ENCODE measurements at places on chromosomes 11 and 22.

DNA sequence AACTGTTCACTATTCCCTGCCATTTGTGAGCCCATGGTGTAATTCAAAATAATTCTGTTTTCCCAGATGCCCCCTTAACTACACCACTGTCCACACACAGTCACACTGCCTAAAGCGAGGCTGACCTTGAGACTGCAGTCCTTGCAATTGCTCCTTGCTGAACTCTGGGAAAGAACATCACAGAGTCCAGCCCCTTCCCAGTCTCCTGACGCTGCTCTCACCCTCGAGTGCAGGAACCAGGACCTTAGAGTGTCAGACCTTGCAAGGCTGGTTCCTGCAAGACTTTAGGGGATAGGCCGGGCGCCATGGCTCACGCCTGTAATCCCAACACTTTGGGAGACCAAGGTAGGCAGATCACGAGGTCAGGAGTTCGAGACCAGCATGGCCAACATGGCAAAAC is 33.6 kb downstream of the AHNAK start:
- no peak for DNase-seq

DNA sequence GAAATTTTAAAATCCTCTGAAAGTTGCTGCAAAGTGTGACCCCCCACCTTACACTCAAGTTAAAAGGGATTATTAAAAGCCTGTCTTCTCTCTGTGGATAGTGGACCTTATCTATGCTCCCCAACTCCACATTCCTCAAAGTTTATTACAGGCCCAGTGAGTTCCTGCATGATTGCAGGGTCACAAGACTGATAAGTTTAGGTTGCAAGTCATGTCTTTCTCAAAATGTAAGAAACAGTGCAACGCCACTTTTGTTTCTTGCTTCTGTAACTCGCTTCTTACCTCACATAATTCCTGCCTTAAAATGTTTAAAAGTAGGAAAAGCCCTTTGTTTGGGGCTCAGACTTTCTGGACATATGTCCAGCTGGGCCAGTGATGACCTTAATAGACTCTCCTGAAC is 38.4 kb upstream of the GLYAT start:
- DNase-seq, result no peak

DNA sequence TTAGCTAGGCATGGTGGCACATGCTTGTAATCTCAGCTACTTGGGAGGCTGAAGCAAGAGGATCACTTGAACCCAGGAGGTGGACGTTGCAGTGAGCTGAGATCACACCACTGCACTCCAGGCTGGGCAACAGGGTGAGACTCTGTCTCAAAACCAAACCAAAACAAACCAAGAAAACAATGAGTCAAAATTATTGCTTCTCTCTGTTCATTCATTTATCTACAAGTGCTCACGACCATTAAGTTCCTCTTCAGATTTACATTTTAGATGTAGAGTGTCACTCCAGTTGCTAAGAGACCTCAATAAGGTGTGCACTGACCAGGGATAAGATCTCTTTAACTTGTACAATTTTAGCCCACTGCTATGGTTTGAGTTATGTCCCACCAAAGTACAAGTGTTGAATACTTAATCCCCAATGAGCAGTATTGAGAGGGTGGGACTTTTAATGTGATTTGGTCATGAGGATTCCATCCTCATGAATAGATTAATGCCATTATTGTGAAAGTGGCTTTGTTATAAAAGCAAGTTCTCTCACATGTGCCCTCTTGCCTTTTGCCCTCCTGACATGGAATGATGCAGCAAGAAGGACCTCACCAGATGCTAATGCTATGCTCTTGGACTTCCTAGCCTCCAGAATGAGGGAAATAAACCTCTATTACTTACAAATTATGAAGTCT is 7.8 kb downstream of the HNRNPUL2 start:
- no peak for DNase-seq

- DNase-seq, result no peak
Measured at GRCh38 chr11:44190883-44191230, 95.4 kb downstream of the EXT2 start.

DNA sequence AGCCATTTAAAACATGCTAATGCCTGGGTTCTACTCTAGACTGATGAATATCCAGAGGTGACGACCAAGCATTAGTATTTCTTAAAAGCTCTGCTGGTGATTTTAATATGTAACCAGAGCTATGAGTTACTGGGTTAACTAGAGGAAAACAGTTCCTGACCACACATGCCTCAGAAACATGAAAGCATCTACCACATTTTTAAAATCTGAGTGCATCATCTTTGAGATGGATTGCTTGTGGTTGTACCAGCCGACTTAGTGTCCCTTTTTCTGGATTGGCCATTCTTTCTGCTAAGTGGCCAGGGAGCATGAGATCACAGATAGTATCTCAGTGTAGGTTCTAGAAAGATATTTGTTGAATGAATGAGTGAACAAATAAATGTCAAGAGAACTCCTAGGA is 152.4 kb downstream of the NTM start:
- no peak for DNase-seq

GRCh38 chr11:8206251-8207079 is 37.6 kb upstream of the RIC3 start:
- no peak for DNase-seq

GRCh38 chr22:38963872-38964271 is 6.5 kb downstream of the APOBEC3A start:
- DNase-seq, result no peak

DNA sequence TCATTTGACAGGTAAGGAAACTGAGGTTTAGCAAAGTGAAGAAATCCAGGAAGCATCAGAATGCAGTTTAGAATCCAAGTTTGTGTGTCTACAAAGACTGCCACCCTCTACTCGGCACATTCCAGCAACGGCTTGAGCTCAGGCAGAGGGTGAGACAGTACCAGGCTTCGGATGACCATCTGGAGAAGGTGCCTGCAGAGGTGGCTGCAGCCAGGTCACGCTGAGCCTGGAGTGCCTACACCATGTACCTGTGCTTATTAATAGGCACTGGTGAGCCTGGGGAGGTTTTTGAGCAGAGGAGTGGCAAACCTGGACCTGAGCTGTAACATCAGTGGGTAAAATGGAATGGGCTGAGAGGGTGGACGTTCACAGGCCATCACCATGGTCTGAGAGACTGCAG is 4.7 kb downstream of the FXYD6 start:
- no peak for DNase-seq

GRCh38 chr11:35227576-35228327 is 88.8 kb downstream of the CD44 start:
- DNase-seq, result no peak

GRCh38 chr11:130220311-130221035 is 60.9 kb downstream of the ST14 start:
- no peak for DNase-seq

DNA sequence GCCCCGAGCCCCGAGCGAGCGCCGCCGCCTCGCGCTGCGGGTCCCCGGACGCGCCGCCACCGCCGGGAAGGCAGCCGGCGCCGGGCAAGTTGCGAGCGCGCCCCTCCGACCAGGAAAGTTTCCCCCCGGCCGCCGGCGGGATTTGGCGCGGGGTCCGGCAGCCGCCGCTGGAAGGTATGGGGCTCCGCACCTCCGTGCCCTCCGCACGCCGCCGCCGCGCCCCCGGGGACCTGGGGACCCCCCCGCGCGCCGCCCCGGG is 281 bp downstream of the TSPAN18 start:
- DNase-seq, result no peak

GRCh38 chr11:61564936-61565696 is 15.8 kb downstream of the SYT7 start:
- no peak for DNase-seq

GRCh38 chr11:119369132-119369925 is 12.2 kb downstream of the USP2 start:
- DNase-seq, result no peak

- no peak for DNase-seq
Measured at GRCh38 chr11:69816671-69817070, 2.5 kb downstream of the FGF3 start.

DNA sequence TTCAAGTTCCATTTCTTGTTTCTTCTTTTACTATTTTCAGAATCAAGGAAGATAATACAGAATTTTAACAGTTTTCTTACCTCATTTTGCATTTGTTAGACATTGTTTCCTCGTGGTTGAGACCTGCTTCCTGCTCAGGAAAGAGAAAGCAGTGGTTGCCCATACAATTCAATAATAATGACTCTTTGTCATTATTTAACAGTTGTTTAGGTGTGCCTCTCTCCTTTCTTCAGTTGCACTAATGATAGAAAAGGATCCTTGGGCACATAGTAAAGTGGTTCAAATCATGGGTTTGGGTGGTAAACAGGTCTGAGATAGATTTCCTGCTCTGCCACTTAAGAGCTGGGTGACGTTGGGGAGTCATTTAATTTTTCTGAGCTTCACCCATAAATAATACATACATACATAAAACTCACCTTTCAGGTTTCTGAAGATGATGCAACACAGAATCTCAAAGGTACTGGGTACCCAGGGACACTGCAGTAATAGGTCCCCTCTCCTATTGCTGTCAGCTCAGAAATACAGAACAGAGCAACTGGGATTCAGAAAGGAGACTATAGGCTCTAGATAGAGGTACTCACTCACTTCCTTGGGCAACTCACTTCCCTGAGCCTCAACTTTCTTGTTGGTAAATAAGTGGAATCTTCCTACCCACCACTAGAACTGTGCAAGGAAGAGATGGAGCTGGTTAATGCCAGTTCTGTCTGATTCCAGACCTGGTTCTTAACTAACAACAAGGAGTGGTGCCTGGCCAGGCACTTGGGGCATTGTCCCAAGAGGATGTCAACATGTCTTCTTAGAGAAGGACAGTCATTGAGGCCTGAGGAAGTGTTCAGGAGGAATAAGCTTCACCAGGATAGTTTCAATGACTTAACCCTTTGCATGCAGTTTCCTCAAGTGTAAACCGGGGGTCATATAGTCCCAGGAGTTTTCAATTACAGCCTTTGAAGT is 34.9 kb downstream of the CD44 start:
- no peak for DNase-seq

- DNase-seq, result no peak
Measured at GRCh38 chr11:30753994-30754393, 167.8 kb upstream of the MPPED2 start.

GRCh38 chr11:42552786-42553185 is 759.0 kb upstream of the API5 start:
- DNase-seq, result no peak

- DNase-seq, result no peak
Measured at GRCh38 chr11:110850846-110851245, 138.6 kb upstream of the ARHGAP20 start.

DNA sequence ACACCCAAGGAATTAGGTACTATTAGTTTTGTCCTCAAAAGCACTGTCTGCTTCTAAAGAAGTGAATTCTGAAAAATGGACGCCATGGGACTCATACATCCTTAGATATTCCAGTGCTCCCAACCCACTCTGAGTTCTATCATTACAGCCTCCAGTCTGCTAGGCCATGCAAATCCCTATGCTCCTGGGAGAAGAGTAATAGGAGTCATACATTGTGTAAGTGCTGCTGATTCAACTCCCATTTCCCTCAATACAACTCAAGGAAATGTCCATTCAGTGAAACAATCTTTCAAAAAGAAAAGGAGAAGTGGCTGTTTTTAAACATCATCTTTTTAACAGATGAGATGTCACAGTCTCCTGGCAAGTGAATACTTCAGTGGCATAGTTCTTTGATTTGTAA is 590.2 kb upstream of the LRRC4C start:
- DNase-seq, result no peak

DNA sequence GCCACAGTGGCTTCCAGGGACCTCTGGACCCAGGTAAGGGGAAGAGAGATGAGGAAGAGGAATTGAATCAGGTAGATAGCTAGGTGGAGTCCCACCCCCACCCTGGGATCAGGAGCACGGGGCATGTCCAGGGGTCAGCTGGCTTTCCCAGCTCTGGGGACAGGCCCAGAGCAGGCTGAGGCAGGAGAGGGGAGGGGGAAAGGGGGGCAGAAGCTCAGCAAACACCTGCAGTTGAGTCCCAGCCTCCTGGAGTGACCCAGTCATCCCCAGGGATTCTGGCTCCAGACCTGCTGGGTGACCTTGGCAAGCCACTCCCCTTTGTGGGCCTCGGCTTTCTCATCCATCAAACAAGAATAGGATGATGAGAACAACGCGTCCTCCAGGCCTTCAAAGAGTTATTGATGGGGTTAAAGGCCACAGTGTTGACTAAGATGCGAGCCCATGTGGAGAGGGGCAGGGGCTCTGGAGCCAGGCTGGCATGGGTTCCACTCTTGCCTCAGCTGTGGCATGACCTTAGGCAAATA is 16.0 kb downstream of the STARD10 start:
- no peak for DNase-seq

DNA sequence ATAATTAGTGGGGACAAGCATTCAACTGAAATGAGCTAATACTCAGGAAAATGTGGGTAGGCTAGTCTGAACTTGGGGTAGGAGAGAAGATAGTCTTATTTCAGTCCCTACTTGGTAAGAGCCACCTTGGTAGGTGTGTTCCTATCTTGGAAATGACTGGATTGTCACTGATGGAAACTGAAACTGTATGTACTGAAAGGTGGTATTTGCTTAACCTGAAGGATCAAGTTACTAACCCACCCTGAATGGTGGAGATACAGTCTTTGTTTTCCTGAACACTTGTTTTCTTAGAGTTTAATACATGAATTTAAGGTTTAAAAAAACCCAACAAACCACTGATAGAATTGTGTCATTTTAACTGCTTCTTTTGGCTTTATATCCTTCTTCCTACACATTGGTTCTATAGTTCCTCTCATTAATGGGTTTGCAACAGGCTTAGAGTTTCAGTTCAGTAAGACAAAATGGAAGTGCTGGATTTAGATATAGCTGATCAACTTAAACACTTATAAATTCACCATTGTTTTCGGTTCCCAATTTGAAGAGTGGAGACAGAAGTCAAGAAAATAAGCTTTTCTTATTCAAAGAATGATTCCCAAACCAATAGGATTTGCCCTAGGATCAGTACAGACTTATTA is 4.2 kb downstream of the FAR1 start:
- no peak for DNase-seq

DNA sequence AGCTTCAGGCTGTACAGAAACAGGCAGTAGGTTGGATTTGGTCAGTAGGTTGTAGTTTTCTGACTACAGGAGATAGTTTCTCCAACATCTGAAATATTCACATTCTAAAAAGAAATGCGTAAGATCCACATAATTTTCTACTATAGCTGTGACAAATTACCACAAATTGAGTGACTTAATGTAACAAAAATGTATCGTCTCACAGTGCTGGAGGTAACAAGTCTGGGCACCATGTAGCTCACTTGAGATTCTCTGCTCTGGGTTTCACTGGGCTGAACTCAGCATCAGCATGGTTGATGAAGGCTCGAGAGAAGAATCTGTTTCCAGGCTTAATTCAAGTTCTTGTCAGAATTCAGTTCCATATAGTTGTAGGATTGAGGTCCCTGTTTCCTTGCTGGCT is 350.9 kb upstream of the CCDC179 start:
- DNase-seq, result no peak

- no peak for DNase-seq
Measured at GRCh38 chr11:47928426-47928825, 51.9 kb upstream of the PTPRJ start.

DNA sequence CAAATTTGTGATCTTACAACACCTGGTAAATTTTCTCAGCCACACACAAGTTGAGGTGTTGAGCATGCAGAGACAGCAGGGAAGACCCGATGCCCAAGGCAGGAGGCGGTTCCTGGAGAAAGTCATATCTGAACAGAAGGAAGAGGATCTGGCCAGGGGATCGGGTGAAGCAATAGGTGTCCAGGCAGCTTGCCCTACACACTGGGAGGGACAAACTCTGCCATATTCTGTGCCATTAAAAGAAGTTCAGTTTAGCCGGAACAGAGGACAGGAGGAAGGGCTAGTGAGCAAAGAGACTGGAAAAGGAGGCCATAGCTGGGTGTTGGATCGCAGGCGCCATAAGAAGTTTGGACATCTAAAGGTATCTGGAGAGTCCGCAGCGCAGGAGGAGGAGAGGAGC is 76.5 kb downstream of the TMPRSS5 start:
- no peak for DNase-seq

- no peak for DNase-seq
Measured at GRCh38 chr11:102154806-102155205, 44.6 kb downstream of the YAP1 start.

GRCh38 chr11:76598426-76598839 is 72.1 kb downstream of the LRRC32 start:
- DNase-seq, result peak; percentile 64
